ENCODE measurements at places on chromosomes 2 and 18.

DNA sequence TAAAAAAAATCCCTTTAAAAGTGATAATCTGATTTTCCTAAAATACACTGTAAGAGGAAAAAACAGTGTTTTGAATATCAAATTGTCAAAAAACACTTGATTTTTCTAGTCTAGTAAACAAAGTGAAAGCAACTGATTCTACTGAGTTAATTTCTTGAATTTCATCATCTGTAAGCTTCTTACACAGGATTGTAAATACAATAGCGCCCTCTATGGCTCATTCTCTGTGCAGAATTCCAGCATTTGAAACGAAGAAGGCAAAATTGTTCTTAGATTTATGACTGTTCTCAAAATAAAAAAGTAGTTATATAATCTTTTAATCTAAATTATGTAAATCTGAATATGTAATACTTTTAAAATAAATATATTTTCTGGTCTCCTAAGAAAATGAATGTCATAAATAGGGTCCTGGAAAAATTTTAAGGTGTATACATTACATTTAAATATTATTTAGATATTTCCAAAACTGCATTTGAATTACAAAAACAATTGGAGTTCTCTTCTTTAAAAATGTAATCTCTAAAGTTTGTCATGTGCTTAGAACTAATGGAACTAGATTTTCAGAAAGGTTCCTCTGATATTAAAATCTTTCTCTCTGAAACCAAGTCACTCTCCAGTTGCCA lies 176.9 kb upstream of the MC4R start:
- DNase-seq = no peak

DNA sequence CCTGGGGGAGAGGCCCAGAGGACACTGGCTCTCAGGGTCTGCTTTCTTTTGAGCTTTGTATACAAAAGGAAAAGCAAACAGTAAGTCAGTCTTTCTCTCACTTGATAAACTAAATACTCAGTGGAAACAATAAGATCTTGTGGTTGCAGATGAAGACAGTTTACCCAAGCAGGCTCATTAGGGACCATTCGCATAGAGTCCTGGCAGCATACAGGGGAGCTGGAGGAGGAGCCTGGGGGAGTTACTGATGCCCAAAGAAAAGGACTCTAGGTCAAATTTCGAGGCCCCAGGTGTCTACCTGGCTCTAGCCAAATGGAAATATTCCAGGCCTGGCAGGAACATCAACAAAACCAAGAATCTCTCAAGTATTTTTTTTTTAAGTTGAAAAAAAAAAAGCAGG lies 225.3 kb downstream of the CNTNAP5 start:
- DNase-seq = no peak

DNA sequence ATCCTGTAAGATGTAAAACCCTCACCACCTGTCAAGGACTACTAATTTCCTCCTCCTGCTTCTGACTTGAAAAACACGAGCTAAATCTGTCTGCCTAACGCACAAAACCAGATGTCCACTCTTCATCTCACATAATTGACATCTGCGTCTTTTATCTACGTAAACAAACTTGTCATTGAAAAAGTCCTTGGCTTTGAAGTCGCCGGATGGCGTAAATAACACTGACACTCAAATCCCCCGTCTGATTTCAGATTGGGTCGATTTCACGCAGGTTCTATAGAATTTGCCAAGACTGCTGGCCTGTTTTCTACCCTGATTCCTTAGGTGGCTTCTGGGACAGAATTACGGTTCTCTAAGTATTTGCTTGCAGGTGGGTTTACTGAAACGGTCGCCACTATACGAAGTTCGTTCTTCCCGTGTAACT lies 539 bp upstream of the MOB4 start:
- no peak for DNase-seq

DNA sequence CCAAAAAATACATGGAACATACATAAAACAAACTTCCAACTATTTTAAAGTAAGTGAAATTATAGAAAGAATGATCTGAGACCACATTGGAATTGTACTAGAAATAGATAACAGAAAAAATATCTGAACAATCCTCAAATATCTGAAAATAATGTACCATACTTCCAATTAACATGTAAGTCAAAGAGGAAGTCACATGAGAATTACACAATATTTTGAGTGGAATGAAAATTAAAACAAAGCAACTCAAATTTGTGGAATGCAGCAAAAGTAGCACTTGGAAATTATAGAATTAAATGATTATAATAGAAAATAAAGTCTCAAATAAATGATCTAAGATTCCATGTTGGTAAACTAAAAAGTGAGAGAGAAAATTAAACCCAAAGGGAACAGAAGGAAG lies 38.3 kb upstream of the CTIF start:
- DNase-seq = no peak

GRCh38 chr2:101114268-101114783 lies 36.9 kb downstream of the TBC1D8 start:
- no peak for DNase-seq

- no peak for DNase-seq
These were observed 18.4 kb downstream of the STK25 start for GRCh38 chr2:241489733-241490680.

DNA sequence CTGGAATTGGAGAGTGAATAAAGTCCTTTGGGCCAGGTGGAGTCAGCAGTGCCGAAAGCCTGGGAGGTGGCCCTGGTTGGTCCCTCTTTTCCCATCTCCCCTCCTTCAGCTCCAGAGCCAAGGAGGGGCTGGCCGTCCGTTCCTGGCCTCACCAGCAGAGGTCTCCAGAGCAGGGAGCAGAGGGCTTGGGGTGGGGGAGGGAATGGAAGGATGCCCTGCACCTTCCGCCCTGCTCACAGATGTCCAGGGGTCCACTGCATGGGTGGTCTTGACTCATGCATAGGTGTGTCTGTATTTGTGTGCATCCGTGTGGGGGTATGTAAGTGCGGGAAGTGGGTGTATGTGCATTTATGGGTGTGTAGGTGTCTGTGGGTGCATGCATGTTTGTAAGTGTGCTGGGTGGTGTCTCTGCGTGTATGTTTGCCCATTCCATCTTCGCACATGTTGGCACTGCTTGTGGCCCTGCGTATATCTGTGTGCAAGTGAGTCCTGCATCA lies 201.8 kb downstream of the ZFP36L2 start:
- DNase-seq = no peak

DNA sequence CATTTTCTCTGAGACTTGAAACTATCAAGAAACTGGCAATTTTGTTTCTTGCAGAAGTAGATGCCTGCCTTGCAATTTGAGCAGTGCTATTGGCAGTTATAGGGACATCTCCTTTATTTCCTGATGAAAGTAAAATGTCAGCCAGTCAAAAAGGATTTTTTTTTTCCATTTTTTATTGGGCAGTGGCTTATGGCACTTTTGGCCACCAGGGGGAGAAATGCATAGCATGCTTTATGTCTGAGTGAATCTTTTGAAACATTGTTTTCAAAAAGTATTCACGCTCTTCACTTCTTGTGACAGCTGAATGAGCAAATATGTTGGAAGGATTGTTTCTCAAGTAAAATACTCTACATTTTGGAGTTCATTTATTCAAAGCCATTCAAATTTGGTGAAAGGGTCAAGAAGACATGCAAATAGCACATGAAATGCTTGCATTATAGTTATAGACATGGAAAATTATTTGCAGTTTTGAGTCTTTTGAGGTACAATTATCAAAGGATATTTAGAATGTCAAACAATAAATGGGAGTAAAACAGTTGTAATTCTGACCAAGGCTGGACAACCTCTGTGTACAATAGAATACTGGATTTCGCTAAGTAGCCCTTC lies 491.0 kb downstream of the CDH2 start:
- no peak for DNase-seq

DNA sequence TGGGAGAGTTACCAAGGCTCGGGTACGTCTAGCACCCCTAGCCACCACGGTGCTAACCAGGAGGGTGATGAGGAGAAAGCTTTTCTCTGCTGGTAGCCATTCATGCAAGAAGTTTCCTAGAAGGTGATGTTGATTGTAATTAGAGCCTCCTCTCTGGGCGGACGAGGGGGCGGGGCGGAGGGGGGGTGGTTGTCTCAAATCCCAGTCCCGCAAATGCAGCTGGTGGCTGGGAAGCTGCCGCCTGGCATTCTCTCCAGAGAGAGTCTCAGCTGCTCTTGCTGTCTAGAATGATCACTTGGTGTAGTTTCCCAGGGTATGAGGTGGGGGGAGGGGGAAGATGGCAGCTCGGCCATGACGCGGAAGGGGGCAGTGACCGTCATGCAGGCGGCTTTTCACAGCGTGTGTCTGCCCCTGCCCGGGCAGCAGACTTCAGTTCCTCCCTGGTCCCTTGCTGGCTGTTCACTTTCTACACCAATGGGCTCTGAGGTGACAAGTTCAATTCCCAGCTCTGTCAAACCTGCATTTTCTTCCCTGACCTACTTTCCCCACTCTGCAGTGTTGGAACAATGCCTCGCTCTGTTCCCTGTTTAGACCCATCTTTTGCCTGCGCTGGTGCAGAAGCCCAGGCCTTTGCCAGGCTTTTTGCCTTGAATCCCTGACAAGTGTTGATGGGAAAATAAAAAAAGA lies 61.5 kb upstream of the KLF7 start:
- DNase-seq = no peak

GRCh38 chr2:112733871-112734270 lies 13.1 kb downstream of the NT5DC4 start:
- DNase-seq = no peak

DNA sequence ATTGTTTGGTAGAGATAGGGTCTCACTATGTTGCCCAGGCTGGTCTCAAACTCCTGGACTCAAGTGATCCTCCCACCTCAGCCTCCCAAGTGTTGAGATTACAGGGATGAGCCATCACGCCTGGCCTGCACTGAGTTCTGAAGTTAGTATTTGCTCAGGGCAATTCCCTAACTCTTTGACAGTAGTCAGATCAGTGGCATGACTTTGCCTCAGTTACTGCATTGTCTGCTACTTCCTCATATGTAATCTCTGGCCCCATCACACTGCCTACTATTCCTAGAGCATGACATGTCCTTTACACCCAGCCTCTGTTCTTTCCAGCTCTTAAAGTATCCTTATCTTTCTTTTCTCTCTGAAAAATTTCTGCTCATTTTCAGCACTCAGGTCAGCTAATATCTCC lies 193.5 kb downstream of the LDLRAD4 start:
- DNase-seq = no peak

GRCh38 chr18:65751155-65752085 lies 608 bp downstream of the CDH7 start:
- DNase-seq = no peak

DNA sequence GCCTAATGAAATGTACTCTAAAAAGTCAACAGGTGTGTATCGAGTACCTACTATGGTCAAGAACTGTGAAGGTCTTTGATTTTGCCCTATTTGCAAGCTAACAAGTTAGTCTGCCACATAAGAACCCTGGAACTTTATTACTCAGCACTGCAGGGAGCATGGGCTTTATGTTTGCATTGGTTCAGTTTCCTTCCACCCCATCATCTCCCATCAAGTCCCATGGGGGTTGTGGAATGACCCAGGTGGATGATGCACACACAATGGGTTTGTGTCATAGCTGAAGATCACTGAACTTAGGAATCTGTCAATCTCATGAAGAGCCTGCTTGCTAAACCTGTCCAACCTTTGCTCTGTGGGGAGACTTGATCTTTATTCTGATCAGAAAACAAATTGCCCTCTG lies 265.5 kb downstream of the RPRM start:
- DNase-seq = no peak

GRCh38 chr18:9334973-9335696 lies 562 bp downstream of the TWSG1 start:
- DNase-seq = no peak

- DNase-seq = no peak
These were observed 11.6 kb downstream of the ECEL1 start for GRCh38 chr2:232476045-232476444.

DNA sequence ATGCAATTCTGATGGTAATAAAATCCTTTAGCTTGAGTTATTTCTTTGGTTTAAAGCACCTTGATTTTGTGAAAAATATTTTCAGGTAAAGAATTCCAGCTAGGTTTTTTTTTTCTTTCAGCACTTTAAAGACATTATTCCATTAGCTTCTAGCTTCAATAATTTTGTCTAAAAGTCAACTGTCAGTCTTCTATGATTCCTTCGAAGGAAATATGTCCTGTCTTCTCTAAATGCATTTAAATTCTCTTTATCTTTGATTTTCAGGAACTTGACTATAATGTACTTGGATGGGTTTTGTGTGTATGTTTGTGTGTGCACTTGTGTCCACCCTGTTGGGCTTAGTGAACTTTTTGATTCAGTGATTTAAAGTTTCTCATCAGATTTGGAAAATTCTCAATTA lies 4.7 kb downstream of the LONRF2 start:
- DNase-seq = no peak

GRCh38 chr18:25831301-25831701 lies 259.1 kb downstream of the SS18 start:
- no peak for DNase-seq

- no peak for DNase-seq
These were observed 67.2 kb upstream of the SP5 start for GRCh38 chr2:170647741-170648436.

DNA sequence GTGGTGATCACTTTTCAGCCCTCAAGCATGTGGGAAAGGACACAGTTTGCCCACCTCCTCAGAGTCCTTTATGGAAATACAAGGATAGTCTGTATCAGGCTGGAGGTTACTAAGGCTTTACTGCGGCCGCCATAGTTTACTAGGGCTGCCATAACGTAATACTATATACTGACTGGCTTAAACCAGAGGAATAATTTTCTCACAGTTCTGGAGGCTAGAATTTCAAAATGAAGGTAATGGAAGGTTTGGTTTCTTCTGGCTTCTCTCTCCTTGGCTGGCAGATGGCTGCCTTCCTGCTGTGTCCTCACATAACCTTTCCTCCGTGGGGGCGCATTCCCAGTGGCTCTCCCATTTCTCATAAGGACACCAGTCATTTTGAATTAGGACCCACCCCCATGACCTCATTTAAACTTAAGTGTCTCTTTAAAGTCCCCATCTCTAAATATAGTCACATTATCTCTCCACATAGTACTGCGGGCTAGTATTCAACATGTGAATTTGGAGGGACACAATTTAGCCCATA lies 12.5 kb upstream of the ATIC start:
- no peak for DNase-seq

DNA sequence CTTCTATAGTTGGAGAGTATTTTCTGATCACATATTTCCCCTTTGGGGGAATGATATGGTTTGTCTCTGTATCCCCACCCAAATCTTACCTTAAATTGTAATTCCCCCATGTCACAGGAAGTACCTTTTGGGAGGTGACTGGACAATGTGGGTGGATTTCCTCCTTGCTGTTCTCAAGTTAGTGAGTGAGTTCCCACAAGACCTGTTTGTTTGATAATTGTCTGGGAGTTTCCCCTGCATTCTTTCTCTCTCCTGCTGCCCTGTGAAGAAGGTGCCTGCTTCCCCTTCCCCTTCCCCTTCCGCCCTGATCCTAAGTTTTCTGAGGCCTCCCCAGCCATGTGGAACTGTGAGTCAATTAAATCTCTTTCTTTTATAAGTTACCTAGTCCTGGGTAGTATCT lies 222.7 kb upstream of the SLC39A10 start:
- no peak for DNase-seq

GRCh38 chr2:164920430-164920829 lies 34.9 kb downstream of the SLC38A11 start:
- DNase-seq = no peak

- no peak for DNase-seq
These were observed 27.7 kb downstream of the ELP2 start for GRCh38 chr18:36157441-36157840.

Measured in activated naive CD4-positive, alpha-beta T cell (primary cell).